ENCODE measurements at places on chromosomes 12 and 14. TPM values are rescaled to one million over a fixed set of nuclear protein-coding genes. Genes with fewer than 3 reads are reported as not detected.

TMEM30B gene
- total RNA-seq = 2.5 TPM

OR4K14 gene
- not detected for total RNA-seq

ARMH4 gene
- total RNA-seq = 10.9 TPM

STON2 gene
- 4.1 TPM for total RNA-seq

ZNF268 gene
- total RNA-seq = 18.7 TPM

SP1 gene
- total RNA-seq = 58.8 TPM

RPS6KL1 gene
- total RNA-seq = not detected

FGF23 gene
- not detected for total RNA-seq

TRIAP1 gene
- 16.8 TPM for total RNA-seq

IL31 gene
- total RNA-seq = not detected

PTPRB gene
- total RNA-seq = 36.8 TPM

MAP1LC3B2 gene
- total RNA-seq = not detected

INSM2 gene
- not detected for total RNA-seq

RIMBP2 gene
- 5.9 TPM for total RNA-seq

C12orf60 gene
- 1.1 TPM for total RNA-seq

LYZ gene
- 17.3 TPM for total RNA-seq

All from uterus (tissue), 4 donors.